NCI-H1048 (cell line): ENCODE measurements at places on chromosomes 4 and X.

- DNase-seq, result no peak
Observed at GRCh38 chr4:153652051-153652784, 31.9 kb upstream of the TLR2 start.

- DNase-seq, result no peak
Observed at GRCh38 chr4:121100093-121100775, 27.9 kb upstream of the NDNF start.

- no peak for DNase-seq
Observed at GRCh38 chr4:81698538-81699296, 227.0 kb upstream of the RASGEF1B start.

GRCh38 chr4:42778349-42778748 is 114.2 kb upstream of the GRXCR1 start:
- DNase-seq, result no peak

DNA sequence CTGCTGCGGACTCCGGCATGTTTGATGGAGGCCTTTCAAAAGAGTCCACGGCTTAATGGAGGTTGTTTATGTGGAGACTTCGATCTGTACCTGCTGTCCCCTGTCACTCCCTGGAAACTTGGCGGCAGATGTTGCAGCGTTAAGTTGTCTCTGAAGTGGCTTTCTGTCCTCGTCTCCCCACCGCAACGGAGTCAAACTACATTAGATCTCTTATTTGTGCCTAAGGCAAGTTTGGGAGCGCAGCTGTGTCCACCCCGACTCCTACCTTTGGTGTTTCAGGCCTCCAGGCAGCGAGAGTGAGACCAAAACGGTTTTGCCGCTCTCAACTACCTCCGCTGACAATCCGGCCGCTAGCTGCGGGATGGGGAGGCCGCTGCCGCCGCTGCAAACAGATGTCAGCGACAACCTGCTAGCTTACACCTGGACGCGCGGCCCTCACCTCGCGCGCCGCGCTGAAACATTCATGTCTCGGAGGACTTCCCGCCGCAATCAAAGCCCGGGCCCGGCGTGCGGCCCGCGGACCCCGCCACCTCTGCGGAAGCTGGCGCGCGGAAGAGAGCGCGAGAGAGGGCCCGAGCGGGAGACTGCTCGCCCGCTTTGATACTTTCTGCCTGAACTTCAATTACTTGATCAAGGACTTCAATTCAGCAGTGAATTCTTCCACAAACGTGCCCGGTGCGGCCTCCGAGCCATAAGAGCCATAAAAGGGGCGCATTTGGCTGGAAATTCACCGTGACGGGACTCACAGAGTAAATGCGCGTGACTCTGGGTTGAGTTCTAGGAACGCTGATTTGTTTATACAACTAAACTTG is 108.4 kb downstream of the ANTXR2 start:
- DNase-seq, result no peak

DNA sequence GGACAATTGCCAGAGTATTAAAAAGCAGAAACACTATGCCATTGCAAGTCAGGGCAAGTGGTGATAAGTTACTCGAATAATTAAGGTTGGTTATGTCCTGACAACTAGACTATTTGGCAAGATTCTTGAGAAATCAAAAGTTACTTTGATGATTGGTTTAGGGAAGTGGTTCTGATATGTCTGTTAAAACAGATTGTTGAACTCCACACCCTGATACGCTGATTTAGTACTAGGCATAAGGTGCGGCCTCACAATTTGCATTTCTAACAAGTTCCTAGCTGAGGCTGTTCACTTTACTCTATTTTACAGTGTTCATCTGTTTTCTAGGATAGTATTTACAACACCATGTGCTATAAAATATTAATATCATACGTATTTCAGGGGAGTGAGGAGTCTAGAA is 12.5 kb downstream of the GABRA4 start:
- DNase-seq, result no peak

DNA sequence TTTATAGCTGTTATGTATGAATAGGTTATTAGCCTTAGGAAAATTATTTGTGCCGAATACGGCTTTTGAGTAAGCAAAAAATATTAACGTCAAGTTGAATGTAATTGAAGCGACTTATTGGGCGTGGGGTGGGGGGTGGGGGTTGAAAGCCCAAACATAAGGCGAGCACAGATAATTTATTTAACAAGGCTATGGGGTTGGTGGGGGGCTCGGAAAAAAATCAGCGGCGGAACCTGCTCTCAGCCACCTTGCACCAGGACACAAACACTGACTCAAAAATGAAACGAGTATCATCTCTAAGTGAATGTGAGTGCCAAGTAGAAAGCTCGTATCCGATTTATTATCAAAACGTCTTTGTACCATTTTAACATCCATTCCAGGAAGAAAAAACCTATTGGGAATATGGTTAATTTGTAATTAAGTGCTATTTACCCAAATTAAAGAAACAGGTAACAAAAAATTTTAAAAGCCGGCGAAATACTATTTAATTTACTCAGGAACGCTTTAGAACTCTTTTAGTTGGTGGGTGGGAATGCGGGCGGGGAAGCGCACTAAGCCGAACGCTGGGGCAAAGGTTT is 902 bp upstream of the LARP1B start:
- DNase-seq, result no peak

DNA sequence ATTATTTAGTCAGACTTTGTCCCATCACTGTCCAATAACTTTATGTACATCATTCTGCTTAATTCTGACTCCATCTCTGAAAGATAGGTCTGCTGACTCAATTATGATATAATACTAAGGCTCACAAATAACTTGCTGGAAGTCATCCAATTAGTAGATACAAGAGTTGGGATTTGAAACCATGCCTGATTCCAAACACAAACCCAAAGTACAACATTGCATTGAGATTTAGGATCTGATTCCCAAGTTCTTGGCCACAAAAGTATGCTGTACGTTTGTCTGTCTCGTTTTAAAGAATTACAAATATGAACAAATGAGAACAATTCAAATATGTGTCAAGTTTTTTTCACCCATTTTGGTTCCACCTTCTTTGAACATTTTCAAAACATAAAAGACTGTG is 108.8 kb downstream of the AMELX start:
- DNase-seq, result no peak

GRCh38 chrX:1500701-1501624 is 36.0 kb downstream of the P2RY8 start:
- no peak for DNase-seq

GRCh38 chr4:150007512-150007911 is 70.7 kb upstream of the DCLK2 start:
- DNase-seq, result no peak

DNA sequence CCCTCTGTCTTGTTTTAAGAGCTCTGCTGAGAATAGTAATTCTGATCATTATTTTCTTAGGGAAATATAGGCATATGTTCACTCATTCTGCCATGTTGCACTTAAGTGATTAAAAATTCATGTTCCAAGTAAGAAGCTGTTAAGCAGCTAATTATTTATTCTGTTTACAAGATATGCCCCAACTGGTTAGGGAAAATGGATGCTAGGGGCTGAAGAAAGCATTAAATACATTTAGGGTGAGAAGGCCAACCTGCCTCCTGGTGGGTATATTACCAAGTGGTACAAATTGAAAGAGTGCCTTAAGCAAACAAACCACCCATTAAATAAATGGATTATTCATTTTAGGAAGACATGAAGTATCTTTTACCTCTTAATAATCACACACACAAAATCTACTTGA is 392.6 kb upstream of the EPHA5 start:
- DNase-seq, result no peak

DNA sequence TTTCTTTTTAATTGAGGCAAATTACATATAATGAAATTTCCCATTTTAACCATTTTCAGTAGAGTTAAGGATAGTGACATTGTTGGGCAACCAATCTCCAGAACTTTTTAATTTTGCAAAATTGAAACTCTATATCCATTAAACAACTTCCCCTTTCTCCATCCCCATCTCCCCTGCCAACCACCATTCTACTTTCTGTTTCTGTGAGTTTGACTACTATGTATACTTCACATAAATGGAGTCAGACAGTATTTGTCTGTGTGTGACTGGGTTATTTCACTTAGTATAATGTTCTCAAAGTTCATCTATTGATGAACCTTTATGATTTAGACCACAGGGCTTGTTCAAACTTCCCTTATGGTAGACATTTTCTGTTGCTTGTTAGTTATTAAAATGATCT is 364.5 kb upstream of the MAD2L1 start:
- DNase-seq, result no peak

GRCh38 chr4:24489870-24490269 is 94.5 kb downstream of the DHX15 start:
- DNase-seq, result no peak

GRCh38 chr4:55993994-55994663 is 45.4 kb downstream of the CEP135 start:
- DNase-seq, result no peak

DNA sequence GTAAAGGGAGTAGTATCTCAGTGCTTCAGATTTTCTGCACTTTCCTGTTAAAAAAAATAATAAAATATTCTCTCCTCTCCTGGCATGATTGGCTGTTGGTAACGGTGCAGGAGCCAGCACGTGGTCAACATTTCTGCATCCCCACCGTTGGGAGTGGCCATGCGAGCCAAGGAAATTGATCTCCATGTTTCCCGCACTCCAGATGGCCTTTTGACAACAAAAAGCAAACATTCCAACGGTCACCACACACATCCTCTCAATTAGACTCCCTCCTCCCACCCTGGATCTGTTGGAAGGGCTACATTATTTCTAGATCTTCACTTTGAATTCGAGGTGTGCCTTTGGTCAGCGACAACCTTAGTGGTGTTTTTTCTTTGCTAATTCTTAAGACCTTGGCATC is 45.0 kb downstream of the STK32B start:
- no peak for DNase-seq

DNA sequence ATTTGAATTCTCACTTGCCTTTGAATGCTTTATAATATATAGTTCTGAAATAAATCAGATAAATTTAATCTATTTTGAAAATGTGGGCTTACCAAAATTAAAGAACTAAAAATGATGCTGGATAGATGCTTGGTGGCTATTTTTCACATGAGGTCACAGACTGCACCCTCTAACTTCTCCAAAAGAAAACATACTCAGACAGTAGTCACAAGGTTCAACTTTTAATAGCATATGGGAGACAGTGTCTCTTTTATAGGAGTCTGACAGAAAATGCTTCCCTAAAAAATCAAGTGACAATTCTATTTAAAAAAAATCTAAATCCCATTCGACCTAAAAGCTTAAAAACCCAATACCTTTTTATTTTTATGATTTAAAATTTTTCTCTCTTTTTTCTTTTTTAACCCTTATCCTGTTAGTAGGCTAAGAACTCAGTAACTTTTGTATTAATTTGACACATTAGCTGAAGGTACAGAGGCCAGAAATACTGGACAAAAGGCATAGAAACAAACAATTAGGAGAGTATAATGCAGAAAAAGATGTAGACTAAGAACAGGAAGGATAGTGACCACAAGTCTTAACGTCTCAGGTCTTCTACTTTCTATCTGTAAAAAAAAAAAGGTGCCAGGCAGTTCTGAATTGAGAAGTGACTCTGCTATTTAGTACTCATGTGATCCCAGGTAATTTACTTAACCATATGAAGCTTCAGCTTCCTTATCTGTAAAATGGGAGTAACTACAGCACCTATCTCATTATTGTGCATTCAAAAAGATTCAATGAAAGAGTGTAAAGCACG is 7.6 kb downstream of the TIGD4 start:
- no peak for DNase-seq

GRCh38 chrX:53253293-53254020 is 27.9 kb downstream of the IQSEC2 start:
- no peak for DNase-seq

GRCh38 chr4:128913228-128913627 is 103.7 kb downstream of the JADE1 start:
- no peak for DNase-seq

GRCh38 chr4:156196722-156197121 is 243.1 kb upstream of the CTSO start:
- no peak for DNase-seq

DNA sequence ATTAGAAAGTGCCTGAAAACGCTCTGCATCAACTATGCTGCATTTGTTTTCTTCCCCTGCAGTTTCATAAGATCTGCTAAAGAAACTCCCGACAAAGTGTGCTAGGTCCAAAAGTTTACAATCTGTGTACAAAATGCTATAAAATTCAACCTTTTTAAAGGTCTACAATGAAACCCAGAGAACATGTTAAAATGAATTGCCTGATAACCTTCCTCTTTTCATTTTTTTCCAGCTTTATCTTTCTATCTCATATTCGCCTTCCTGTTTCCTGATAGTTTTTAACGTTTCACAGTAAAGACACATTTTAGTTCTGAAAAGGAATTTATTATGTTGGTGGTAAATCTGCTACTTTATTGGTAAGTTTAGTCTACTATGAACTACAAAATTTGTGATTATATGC is 9.5 kb upstream of the HPGDS start:
- DNase-seq, result no peak

GRCh38 chr4:85760511-85760910 is 285.6 kb downstream of the ARHGAP24 start:
- DNase-seq, result no peak

DNA sequence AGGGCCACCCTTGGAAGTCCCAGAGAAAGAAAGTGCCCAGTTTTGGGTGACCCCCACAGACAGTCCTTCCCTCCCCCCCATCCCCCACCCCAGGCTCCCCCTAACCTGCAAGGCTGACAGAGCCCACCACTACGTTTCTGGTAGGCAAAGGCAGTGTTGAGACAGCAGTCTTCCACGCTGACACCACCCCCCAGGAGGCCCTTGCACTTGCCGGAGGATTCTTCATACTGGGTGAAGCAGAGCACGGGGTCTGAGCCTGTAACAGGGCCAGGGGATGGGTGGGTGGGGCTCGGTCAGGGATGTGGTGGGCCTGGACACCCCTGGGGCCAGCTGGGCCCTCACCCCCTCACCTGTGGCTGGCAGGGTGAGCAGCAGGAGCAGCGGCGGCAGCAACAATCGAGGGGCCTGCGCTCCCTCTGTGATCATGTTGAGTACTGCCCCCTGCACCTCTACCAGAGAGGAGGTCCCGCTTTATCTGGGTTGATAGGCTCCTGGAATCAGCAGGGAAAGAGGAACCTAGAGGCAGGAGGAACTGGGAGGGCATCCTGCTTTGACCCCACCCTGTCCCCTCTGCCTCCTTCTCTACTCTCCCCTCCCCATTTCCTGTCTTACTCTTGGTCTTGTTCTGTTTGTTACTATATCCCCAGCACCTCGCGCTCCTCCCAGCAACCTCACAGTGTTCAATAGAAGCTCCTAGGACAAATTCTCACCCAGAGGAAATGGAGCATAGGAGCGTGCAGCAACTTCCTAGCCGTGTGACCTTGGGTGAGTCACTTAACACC is at the start of gene CFP:
TSS of gene CFP (minus strand) at position 512 of the 782 bp plus-strand sequence. CDS start at position 426, 86 bp downstream.
- no peak for DNase-seq

DNA sequence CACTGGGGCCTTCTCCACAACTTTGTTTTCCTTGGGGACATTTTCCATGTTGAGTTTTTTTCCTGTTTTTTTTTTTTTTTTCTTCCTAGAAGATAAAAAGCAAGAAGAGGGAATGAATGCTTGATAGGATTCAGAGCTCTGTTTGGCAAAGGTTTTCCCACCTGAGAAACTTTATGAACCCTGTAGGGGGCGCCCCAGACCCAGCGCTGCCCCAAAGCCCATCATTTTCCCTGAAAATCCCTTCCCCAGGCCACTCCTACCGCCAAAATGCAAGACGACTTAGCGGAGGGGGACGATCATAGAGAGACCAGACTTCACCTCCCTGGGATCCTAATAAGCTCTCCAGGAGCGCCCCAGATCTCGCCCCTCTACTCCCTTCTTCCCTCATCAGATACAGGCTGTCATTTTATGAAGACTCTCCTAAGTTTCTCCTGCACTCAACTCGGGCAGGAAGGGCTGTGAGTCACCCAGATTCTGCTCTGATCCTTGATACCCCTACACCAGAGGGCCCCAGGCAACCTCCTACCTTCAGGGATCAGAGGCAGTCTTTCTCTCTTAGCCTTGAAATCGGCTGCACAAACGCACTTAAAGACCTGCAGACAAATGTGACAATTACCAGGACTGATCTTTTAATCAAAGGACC is 1.4 kb downstream of the BEX5 start:
- DNase-seq, result no peak
